ENCODE measurements at places on chromosomes 5 and 9.

- no peak overlapping the region for H3K27ac ChIP-seq
- no peaks in the 10 kb centered on the region for H3K27me3 ChIP-seq
- no peak for DNase-seq
- no peaks in the 10 kb centered on the region for H3K36me3 ChIP-seq
- H3K4me3 ChIP-seq, result no peak overlapping the region
These were observed 110.9 kb downstream of the ESM1 start for GRCh38 chr5:54874337-54875021.

DNA sequence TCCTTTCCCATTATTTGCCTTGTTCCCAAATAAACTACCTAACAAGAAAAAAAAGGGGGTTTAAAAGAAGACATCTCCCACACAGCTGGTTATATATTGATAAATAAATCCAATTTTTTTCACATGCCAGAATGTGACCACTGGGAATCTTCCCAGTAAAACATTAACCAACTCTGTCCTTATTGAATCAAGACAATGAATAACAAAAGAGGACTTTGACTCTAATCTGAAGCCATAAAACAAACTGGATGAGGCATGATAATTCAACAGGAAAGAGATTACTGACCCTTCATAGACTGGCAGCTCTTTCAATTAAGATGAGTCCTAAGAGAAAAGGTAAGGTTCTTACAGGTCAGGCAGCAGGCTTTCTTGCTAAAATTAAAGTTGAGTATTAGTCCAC lies 165.8 kb upstream of the CDH6 start:
- H3K4me3 ChIP-seq, result no peak overlapping the region
- H3K27ac ChIP-seq, result no peak overlapping the region
- H3K36me3 ChIP-seq, result no peaks in the 10 kb centered on the region

DNA sequence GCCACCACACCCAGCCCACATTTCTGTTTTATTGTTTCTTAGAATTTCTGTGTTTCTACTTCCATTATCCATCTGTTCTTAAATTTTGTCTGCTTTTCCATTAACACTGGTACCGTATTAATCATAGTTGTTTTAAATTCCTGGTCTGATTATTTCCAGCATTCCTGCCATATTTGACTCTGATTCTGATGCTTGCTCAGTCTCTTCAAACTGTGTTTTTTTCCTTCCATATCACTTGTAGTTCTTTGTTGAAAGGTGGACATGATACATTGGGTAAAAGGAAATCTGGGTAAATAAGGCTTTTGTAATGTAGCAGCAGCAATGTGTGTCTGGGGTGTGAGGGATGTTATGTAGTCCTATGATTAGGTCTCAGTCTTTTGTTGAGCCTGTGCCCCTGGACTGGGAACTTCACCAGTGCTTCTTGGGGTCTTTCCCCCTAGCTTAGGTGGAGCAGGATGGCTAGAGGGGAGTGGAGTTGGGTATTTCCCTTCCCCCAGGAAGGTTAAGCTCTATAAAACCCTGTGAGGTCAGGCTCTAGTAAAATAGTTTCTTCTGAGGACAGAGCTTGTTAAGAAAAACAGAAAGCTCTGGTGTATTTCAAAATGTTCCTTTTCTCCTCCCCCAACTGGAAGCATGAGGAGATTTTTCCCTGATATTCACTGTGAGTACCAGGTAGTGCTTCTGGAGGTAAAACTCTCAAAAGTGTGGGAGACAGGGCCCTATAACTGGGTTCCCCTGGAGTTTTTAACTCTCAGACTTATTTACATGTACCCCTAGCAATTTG lies 10.1 kb upstream of the TMOD1 start:
- peaks cover 4% of the 10 kb centered on the region for H3K27me3 ChIP-seq
- no peaks in the 10 kb centered on the region for H3K4me1 ChIP-seq
- DNase-seq, result no peak
- H3K4me3 ChIP-seq, result no peak overlapping the region
- H3K27ac ChIP-seq, result no peak overlapping the region

- no peak for DNase-seq
- H3K27me3 ChIP-seq, result no peaks in the 10 kb centered on the region
- H3K36me3 ChIP-seq, result no peaks in the 10 kb centered on the region
- no peak overlapping the region for H3K4me3 ChIP-seq
These were observed 62.5 kb upstream of the PLPP1 start for GRCh38 chr5:55597014-55597981.

DNA sequence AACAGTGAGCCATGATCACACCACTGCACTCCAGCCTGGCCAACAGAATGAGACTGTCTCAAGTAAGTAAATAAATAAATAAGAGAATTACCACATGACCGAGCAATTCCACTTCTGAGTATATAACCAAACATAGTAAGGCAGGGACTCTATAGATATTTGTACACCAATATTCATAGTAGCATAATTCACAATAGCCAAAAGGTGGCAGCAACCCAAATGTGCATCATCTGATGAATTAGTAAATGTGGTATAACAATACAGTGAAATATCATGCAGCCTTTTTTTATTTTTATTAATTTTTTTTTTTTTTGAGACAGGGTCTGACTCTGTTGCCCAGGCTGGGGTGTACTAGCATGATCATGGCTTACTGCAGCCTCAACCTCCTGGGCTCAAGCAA lies 33.1 kb downstream of the ALDH7A1 start:
- no peaks in the 10 kb centered on the region for H3K27me3 ChIP-seq
- H3K27ac ChIP-seq, result no peak overlapping the region
- no peak for DNase-seq
- H3K36me3 ChIP-seq, result peaks cover 95% of the 10 kb centered on the region
- H3K4me3 ChIP-seq, result no peak overlapping the region

DNA sequence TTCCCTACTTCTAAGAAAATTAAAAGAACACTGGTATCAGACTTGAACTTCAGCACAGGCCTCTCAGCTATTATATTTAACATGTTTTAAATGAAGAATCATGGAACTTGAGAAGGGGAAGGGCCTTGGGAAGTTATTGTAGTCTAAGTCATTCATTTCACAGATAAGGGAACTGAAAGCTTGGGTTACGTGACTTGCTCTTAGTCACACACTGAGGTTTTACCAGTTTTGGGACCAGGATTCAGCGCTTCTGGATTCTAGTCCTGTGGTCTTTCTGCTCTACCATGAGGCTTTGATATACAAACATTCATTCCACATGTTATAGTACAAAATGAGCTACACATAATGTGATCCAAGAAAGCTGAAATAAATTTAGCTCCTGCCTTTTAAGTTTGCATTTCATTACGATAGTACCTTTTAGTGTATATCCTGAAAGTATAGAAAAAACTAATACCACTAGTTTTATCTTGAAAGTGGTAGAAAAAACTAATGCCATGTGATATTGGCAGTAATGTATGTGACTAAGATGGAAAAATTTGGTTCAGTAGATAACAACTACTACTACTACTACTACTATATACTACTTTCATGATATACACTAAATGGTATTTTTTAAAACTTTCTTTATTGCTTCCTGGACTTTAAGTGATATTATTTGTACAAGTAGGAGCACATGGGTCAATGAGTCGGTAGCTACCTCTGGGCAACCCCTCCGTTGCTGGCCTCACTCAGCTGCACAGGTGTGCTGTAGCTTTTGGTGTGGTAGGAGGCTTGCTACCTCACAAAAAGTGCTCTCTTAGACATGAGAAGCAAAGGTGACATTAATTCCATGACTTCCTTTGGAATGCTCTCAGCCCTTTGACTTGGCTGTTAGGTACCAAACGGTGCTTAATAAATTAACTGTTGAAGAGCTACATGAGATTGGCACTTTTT lies 40.7 kb downstream of the F2RL2 start:
- no peak overlapping the region for H3K27ac ChIP-seq
- no peaks in the 10 kb centered on the region for H3K4me1 ChIP-seq
- no peak overlapping the region for H3K4me3 ChIP-seq
- no peak for DNase-seq

GRCh38 chr5:7250004-7250403 lies 145.9 kb upstream of the ADCY2 start:
- no peak for DNase-seq
- no peaks in the 10 kb centered on the region for H3K36me3 ChIP-seq
- H3K27ac ChIP-seq, result no peak overlapping the region
- peaks cover 20% of the 10 kb centered on the region for H3K4me1 ChIP-seq
- no peak overlapping the region for H3K4me3 ChIP-seq

Measured in neuronal stem cell (in vitro differentiated cells).